Glutamatergic neuron (in vitro differentiated cells): ENCODE measurements at places on chromosomes 1 and 21. TPM values are rescaled to one million over a fixed set of nuclear protein-coding genes. Genes with fewer than 3 reads are reported as not detected.
A peak's percentile ranks its signal among the peaks of the same experiment; 100 is the strongest.

The KISS1 gene
- not detected for total RNA-seq

DNA sequence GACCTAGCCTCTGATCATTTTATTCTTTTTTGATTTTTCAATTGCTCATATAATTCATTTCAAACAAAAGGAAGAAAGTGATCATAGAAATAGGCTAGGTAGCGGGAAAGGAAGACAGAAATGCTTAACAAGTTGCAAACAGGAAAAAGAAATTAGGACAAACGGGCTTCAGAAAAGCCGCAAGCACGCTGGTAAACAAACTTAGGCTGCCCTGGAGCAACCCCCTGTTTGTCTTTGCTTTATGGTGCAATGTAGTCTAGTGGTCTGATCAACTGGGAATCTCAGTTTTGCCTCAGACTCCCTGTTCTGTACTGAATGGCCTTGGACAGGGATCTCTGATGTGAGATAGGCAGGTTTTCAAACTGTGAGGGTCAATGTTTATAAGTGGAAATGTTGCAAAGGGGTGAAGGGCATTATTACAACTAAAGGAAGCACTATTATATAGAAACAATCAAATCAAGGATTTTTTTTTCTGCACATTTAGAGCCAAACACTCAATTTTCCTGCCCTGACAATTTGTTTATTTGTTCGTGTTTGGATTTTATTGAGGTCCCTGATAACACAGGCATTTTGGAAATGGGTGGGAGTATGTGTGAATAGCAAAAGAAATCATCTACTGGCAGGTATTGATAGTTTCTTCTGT, 146.8 kb upstream of the NRIP1 start:
- H3K4me3 ChIP-seq = no peak overlapping the region
- no peak for DNase-seq
- H3K4me1 ChIP-seq = no peaks in the 10 kb centered on the region
- H3K36me3 ChIP-seq = peaks cover 4% of the 10 kb centered on the region
- H3K27ac ChIP-seq = no peak overlapping the region
- peaks cover 4% of the 10 kb centered on the region for H3K27me3 ChIP-seq

- H3K4me3 ChIP-seq = no peak overlapping the region
- DNase-seq = no peak
- H3K27ac ChIP-seq = no peak overlapping the region
- no peaks in the 10 kb centered on the region for H3K36me3 ChIP-seq
- H3K4me1 ChIP-seq = peaks cover 3% of the 10 kb centered on the region
Observed at GRCh38 chr1:185969028-185969427, 234.8 kb downstream of the HMCN1 start.

- peaks cover 2% of the 10 kb centered on the region for H3K27me3 ChIP-seq
- no peak for DNase-seq
- no peak overlapping the region for H3K27ac ChIP-seq
- H3K4me1 ChIP-seq = peaks cover 3% of the 10 kb centered on the region
- H3K4me3 ChIP-seq = no peak overlapping the region
Observed at GRCh38 chr1:40956407-40956806, 23.1 kb upstream of the CTPS1 start.

DNA sequence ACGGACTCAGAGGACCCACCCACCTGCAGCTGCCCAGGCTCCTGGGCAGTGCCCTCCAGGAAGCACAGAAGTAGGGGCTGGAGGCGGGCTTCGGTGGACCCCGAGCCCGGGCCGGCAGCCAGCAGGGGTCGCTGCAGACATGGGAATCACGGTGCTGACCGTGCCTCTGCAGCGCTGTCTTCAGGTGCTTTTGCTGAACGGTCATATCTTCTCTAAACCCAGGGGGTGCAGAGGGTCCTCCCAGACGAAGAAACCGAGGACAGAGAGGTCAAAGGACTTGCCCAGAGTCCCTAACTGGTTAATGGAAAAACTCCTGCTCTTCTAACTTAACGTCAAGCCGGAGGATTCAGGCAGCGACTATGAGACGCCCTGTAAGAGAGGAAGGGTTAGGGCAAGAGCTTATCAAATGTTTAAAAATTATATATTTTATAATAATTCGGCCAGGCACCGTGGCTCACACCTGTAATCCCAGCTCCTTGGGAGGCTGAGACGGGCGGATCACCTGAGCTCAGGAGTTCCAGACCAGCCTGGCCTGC, 21.5 kb upstream of the LEFTY2 start:
- peaks cover 2% of the 10 kb centered on the region for H3K27me3 ChIP-seq
- peak; percentile 84 for DNase-seq
- H3K4me3 ChIP-seq = no peak overlapping the region
- no peak overlapping the region for H3K27ac ChIP-seq
- no peaks in the 10 kb centered on the region for H3K36me3 ChIP-seq
- no peaks in the 10 kb centered on the region for H3K4me1 ChIP-seq

The DNASE2B gene
- total RNA-seq = not detected

GRCh38 chr1:246651012-246651695, 73.1 kb upstream of the SCCPDH start:
- peaks cover 14% of the 10 kb centered on the region for H3K27me3 ChIP-seq
- H3K36me3 ChIP-seq = peaks cover 10% of the 10 kb centered on the region
- H3K4me1 ChIP-seq = peaks cover 30% of the 10 kb centered on the region
- peak overlapping the region; percentile 53 for H3K27ac ChIP-seq
- H3K4me3 ChIP-seq = peak overlapping the region; percentile 93

- H3K27ac ChIP-seq = peak overlapping the region; percentile 88
- H3K27me3 ChIP-seq = no peaks in the 10 kb centered on the region
- peak overlapping the region; percentile 56 for H3K4me3 ChIP-seq
- peaks cover 55% of the 10 kb centered on the region for H3K4me1 ChIP-seq
- H3K36me3 ChIP-seq = no peaks in the 10 kb centered on the region
- DNase-seq = no peak
Observed at GRCh38 chr1:63807046-63807445, 33.2 kb downstream of the ROR1 start.

DNA sequence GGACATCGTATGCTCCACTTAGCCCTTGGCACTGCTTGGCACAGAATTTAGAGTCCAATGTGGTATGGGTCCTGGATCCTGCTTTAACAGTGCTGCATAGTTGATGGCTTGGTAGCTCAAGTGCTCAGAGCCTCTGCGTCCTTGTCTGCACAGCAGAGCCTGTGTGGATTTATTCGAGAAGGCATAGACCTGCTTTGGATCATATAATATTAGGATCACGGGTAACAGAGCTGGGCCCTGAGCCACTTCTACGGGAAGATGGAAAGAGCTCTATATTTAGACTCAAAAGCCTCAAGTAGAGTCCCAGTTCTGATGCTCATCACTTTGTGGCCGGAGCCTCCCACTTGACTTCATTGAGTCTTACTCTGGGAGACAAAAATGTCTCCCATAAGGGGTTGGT, 164.4 kb upstream of the EDN2 start:
- H3K27me3 ChIP-seq = peaks cover 5% of the 10 kb centered on the region
- no peaks in the 10 kb centered on the region for H3K36me3 ChIP-seq
- DNase-seq = no peak

GRCh38 chr1:159753386-159753785, 27.4 kb upstream of the DUSP23 start:
- no peaks in the 10 kb centered on the region for H3K4me1 ChIP-seq
- H3K36me3 ChIP-seq = no peaks in the 10 kb centered on the region
- no peaks in the 10 kb centered on the region for H3K27me3 ChIP-seq
- no peak overlapping the region for H3K27ac ChIP-seq
- DNase-seq = no peak
- no peak overlapping the region for H3K4me3 ChIP-seq

DNA sequence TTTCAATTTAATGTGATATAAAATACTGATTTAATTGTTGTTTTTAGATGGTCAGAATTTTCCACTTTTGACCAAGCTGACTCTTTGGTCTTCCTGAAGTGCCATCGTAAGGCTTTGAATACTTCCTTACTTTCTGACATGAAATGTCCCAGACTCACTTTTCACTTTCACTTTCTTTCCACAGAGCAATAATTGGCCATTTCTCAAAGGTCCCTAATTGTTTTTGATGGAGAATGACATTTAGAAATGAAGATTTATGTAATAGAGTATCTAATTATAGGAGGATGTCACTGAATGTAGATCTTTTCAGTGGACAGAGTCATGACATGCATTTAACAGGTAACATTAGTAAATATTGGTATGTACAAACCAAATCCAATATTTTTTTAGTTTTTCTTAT, 1141.6 kb downstream of the KCNT2 start:
- no peaks in the 10 kb centered on the region for H3K4me1 ChIP-seq
- no peaks in the 10 kb centered on the region for H3K27me3 ChIP-seq
- no peak for DNase-seq
- H3K27ac ChIP-seq = no peak overlapping the region
- H3K36me3 ChIP-seq = peaks cover 6% of the 10 kb centered on the region

- H3K27me3 ChIP-seq = peaks cover 3% of the 10 kb centered on the region
- peaks cover 14% of the 10 kb centered on the region for H3K36me3 ChIP-seq
- no peak for DNase-seq
- no peaks in the 10 kb centered on the region for H3K4me1 ChIP-seq
- no peak overlapping the region for H3K4me3 ChIP-seq
Observed at GRCh38 chr21:14942801-14943490, 121.9 kb downstream of the NRIP1 start.

DNA sequence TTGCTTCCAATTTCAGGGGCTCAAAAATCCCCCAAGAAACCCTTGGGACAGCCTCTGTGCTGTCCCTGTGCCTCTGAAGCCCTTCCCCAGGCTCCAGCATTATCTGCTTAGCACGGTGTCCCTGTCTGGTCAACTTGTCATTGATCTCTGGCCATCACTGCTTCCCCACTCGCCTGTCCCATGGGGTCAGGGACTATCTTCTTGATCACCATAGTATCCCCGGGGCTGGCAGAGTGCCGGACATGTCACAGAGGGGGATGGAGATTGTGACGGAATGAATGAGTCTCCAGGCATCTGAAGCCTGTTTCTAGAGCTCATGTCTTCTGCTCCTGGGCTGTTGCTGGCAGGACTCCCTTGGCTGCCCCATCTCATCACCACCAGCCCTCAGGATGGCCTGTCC, 99.4 kb upstream of the VAMP3 start:
- peaks cover 10% of the 10 kb centered on the region for H3K36me3 ChIP-seq
- DNase-seq = no peak
- H3K4me3 ChIP-seq = no peak overlapping the region
- H3K27me3 ChIP-seq = peaks cover 22% of the 10 kb centered on the region

DNA sequence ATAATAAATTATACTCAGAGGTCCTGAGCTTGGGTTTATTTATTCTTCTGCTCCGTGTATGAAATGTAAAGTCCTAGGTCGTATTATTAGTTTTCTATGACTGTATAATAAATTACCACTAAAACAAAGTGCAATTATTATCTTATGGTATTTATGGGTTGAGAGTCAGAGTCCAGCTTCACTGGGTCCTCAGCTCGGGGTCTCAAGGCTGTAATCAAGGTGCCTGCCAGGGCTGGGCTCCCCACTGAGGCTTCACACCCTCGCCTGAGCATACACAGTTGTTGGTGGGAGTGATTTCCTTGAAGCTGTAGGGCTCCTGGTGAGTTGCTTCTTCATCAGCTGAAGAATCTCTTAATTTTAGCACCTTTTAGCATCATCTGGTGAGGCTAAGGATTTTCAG, 15.2 kb downstream of the UBASH3A start:
- no peak overlapping the region for H3K27ac ChIP-seq
- no peak for DNase-seq
- peaks cover 14% of the 10 kb centered on the region for H3K36me3 ChIP-seq

GRCh38 chr1:161427733-161428516, 60.2 kb upstream of the CFAP126 start:
- no peak for DNase-seq
- no peaks in the 10 kb centered on the region for H3K4me1 ChIP-seq
- H3K4me3 ChIP-seq = peak overlapping the region; percentile 58

DNA sequence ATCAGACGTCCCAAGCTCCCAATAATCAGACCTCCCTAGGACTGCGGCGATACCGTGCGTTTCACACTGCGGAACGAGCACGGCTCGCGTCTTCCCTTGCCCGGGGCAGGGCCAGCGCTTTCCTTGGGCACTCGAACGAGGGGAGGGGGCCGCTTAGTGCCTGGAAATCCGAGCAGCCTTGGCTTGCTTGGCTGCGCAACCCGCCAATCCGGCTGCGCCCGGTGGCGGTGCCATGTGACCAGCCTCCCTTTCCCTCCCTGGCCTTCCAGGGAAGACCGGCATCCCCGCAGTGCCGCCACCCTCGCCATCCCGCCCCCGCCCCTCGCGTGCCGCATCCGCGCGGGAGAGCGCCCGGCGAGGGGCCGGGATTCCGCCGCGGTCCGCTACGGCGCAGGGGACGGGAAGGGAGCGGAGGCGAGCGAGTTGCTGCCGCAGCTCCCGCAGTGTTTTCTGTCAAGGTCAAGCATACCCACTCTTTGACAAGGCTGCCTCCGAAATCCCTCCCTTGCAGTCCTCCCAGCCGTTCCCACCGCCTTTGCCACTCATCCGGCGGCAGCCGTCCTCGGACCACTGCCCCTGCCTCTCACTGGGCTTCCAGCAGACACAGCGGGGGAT, 8.3 kb upstream of the RNF19B start:
- DNase-seq = peak; percentile 78
- H3K4me1 ChIP-seq = peaks cover 5% of the 10 kb centered on the region
- H3K27ac ChIP-seq = peak overlapping the region; percentile 90

DNA sequence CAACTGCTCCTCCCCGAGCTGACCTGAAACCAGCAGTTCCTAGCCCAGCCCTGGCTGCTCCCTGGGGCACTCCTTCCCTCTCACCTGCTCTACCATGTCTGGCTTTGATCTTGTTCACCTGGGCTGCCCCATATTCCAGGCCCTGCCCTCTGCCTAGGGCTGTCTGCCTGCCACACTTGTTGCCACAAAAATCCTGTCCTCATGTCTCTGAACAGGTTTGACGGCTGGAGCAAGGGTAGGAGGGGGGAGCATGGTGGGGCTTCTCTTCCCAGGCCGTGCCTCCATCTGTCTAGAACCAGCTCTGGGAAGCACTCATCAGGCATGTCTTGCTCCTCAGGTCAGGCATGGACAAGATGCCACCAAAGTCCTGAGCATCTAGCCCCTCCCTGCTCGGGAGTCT, 44.3 kb upstream of the WNT2B start:
- peaks cover 12% of the 10 kb centered on the region for H3K27me3 ChIP-seq
- no peaks in the 10 kb centered on the region for H3K36me3 ChIP-seq
- peaks cover 39% of the 10 kb centered on the region for H3K4me1 ChIP-seq
- no peak overlapping the region for H3K27ac ChIP-seq
- DNase-seq = no peak
- H3K4me3 ChIP-seq = no peak overlapping the region

DNA sequence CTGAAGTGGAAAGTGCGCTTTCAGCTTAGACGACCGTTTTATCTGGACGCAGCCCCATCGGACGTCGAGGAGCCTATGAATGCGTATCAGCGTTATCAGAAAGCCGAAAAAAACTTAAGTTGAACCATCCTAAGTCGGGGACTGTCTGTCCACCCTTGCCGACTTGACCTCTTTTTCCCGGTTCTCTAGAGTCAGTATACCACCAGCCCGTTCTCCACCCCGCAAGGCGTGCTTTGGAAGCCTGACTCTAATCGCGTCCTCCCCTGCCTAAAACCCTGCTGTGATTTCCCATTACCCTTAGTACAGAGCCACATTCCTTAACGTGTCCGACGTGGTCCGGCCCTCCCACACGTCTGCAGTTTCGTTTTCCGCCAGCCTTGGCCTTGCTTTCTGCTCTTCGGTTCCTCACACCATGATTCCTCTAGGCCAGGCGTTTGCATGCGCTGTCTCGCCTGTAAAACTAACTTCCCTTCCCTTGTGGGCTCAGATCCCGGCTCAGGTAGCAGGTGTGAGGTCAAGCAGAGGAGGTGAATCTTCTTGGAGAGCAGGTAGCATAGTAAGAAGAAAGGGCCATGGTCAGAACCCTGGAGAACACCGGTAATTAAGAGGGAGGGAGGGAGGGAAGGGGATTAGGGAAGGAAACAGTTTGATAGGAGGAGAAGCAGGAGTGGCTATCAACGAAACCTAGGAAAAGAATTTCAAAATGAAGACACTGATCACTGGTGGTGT, 865 bp downstream of the ADPRS start:
- DNase-seq = no peak
- H3K4me3 ChIP-seq = peak overlapping the region; percentile 92
- no peaks in the 10 kb centered on the region for H3K36me3 ChIP-seq
- H3K4me1 ChIP-seq = peaks cover 8% of the 10 kb centered on the region
- peak overlapping the region; percentile 68 for H3K27ac ChIP-seq
